CD4-positive, alpha-beta memory T cell (primary cell): ENCODE measurements at places on chromosomes 16 and 17. TPM values are rescaled to one million over a fixed set of nuclear protein-coding genes. Genes with fewer than 3 reads are reported as not detected.

Gene CMTM2
- 0.79 TPM for total RNA-seq

Gene PRAC2
- total RNA-seq, result not detected

Gene MIEN1
- total RNA-seq, result 35.8 TPM

DNA sequence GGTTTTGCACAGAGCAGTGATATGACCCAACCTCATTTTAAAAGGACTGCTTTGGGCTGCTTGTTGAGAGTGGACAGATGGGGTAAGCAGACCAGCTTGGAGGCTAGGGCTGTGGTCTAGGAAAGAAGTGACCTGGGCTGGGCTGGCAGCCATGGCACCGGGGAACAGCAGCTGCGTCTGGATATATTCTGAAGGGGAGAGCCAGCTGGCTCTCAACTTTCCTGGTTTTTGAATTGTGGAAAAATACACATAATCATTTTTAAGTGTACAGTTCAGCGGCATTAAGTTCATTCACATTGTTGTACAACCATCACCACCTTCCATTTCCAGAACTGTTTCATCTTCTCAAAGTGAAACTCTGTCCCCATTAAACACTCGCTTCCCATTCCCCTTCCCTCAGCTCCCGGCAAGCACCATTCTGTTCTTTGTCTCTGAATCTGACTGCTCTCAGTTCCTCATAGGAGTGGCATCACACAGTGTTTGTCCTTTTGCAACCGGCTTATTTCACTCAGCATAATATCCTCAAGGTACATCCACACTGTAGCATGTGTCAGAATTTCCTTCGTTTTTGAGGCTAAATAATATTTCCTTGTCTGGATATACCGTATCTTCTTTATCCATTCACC lies 113.2 kb downstream of the SPECC1 start:
- no peak for DNase-seq

- DNase-seq, result no peak
Measured at GRCh38 chr17:29086628-29087332, 43.8 kb downstream of the PIPOX start.

GRCh38 chr17:81046132-81046769 lies 11.3 kb downstream of the BAIAP2 start:
- DNase-seq, result no peak
